ENCODE measurements at places on chromosomes 2 and 18. TPM values are rescaled to one million over a fixed set of nuclear protein-coding genes. Genes with fewer than 3 reads are reported as not detected.
A peak's percentile ranks its signal among the peaks of the same experiment; 100 is the strongest.

Gene LRRTM4
- not detected for total RNA-seq

Gene DSEL
- total RNA-seq = not detected

Gene ATOH8
- not detected for total RNA-seq

Gene MAB21L4
- total RNA-seq = not detected

Gene FHOD3
- total RNA-seq = not detected

Gene CUL3
- 86.4 TPM for total RNA-seq

Gene BBS5
- total RNA-seq = 3.7 TPM

Gene IL36A
- not detected for total RNA-seq

Gene QPCT
- 0.33 TPM for total RNA-seq

Gene KCNF1
- total RNA-seq = not detected

Gene ZNF2
- total RNA-seq = 5.4 TPM

GRCh38 chr2:41691561-41691960 is 356.3 kb upstream of the PKDCC start:
- DNase-seq = no peak

DNA sequence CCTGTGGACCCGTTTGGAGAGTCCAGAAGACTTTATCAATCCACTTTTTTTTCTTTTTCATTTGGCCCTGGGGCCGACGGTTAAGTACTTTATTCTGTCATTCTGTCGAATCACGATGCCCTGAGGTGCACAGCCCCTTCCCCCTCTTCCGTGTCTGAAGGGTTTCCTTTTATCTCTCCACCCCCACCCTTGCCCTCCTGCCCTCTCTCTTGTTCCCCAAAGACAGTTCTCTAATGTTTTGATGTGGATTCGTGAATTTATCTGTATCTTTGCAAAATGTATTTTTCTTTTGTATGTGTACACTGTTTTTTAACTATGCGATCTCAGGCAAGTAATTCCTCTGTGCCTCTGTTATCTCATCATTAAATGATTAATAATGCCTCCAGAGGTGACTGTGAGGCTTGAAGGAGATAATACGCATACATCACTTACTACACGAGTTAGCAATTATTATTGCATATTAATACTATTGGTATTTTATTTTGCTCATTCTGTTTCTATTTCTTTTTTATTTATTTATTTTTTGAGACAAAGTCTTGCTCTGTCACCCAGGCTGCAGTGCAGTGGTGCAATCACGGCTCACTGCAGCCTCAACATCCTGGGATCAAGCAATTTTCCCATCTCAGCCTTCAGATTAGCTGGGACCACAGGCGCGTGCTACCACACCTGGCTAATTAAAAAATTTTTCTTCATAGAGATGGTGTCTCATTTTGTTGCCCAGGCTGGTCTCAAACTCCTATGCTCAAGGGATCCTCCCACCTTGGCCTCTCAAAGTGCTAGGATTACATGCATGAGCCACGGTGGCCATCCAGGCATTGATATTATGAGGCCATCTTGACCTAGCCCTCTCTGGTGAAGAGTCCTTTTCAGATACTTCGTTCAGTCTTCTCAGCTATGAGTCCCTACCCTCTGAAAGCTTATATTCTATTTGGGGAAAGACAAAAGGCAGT is 1.4 kb upstream of the CASP8 start:
- no peak for DNase-seq

- DNase-seq = no peak
These were observed 64.0 kb upstream of the ZEB2 start for GRCh38 chr2:144583741-144584453.

DNA sequence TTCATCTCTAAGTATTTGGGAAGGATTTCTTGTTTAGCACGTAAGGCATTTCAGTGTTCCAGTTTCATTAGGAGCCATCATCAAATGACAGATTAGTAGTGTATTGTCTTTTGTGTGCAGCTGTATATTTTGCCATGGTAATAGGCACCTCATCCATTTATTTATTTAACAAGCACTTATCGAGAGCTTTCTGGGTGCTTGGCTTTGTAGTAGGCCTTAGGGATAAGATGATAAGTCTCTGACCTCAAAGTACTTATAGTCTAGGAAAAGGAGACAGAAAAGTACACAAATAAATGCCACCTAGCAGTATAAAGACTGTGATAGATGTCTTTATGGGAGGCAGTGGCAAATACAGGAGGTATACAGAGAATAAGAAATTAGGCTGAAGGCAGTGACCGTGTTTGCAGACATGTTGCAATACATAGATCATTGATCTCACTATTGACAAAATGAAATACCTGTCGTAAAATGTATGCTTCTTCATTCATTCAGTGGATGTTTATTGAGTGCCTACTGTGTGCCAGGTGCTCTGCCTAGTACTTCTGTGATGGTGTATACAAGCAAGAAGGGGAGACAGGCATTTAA is 265.9 kb downstream of the SETBP1 start:
- no peak for DNase-seq

DNA sequence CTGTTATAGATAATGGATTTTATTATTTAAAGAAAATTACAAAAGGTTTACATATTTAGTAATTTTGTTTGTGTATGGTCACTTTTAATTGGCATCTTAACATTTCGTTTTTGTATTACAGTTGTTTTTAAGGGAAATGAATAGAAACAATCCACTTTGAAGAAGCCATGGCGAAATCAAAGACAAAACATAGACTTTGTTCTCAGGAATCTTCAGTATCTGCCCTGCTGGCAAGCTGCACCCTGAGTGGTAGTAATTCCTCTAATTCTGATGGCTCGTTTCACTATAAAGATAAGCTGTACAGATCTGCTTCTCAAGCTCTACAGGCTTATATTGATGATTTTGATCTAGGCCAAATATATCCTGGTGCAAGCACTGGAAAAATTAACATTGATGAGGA is 2.7 kb downstream of the C18orf54 start:
- no peak for DNase-seq

DNA sequence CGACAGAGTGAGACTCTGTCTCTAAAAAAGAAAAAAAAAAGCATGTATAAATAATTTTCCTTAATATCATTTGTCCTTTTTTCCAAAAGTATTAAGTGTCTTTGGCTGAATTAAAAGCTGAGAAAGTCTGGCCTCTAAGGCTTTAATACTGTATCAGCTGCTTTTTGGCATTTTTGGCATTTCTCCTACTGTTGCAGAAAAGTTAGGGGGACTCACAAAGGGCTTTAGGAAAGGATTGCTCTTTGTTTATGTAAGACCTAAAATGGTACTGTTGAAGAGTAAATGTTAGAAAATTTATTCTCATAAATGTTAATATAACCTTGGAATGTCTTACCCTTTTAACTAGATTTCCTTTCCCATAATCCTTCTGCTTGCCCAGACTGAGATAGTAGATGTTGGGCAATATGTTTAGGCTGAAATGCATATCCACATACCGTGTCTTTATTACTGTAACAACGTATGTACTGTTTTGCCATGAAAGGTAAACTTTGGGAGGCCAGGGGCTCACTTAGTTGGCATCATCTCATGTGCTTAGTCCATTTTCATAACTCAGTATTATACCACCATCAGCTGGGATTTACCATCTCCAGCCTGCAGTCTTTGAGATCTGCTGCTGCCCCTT is 18.0 kb upstream of the STON1 start:
- DNase-seq = no peak

GRCh38 chr18:44927127-44927849 is 246.6 kb downstream of the SETBP1 start:
- DNase-seq = no peak

- no peak for DNase-seq
These were observed 221.6 kb downstream of the VAPA start for GRCh38 chr18:10135302-10135926.

DNA sequence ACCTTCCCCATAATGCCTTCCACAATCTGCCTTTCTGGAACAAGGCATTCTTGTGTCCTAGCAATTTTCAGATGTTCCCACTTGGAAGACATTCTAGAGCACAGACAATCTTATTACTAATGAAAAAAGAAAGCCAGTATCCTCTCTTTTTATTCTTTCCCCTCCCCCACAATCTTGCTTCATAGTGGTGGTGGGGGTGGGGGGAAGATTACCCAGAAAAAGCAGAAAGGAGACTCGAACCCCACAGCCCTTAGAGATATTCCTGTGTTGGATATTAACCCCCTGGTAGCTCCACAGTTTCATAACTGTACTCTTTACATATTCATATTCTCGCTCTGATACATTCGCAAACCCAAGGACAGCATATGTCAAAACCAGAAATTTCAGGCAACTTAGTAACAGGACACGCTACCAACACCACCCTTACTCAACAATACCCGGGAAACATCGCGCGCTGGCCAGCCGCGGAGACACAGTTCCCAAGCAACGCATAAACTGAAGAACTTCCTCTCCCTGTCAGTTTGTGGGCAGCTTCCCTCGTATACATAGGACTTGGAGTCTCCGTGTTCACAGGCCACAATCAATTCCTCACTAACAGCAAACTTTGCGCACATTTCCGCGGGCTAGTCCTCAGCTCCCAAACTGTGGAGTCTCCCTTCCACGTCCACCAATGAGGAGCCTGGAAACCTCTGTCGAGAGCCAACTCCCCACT is 793 bp downstream of the NR4A2 start:
- peak; percentile 67 for DNase-seq

- no peak for DNase-seq
These were observed 41.3 kb downstream of the PSMG2 start for GRCh38 chr18:12744103-12744502.

GRCh38 chr18:35577045-35577848 is 4.3 kb upstream of the GALNT1 start:
- no peak for DNase-seq

DNA sequence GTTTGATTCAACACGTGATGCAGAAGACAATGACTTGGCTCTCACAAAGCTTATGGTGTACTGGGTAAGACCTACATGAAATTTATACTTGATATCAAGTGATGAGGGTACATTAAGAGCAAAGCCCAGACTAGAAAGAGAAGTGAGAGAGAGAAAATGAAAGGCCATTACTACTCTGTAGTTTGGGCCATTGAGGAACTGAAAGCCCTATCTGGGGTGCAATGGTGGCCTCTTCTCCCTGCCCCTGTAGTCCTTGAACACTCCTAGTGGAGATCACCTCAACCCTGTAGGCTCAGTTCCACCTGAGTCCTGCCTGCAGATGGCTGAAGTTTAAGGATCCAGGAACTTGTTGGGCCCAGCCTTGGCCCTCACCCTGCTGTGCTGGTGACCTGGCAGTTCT is 569.8 kb upstream of the MEX3C start:
- no peak for DNase-seq

DNA sequence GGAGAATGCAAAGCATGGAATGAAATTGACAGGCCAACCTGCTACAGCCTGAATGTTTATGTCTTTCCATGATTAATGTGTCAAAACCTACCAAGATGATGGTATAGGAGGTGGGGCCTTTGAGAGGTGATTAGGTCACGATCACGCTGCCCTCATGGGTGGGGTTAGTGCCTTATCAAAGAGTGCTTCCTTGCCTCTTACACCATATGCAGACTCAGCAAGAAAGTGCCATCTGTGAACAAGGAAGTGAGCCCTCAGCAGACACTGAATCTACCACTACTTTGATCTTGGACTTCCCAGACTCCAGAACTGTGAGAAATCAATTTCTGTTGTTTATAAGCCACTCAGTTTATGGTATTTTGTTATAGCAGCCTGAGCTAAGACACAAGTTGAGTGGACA is 147.5 kb upstream of the BCL2L11 start:
- DNase-seq = no peak

- no peak for DNase-seq
These were observed 3.6 kb downstream of the FZD5 start for GRCh38 chr2:207766041-207766551.

GRCh38 chr18:77131652-77132368 is 773 bp downstream of the MBP start:
- DNase-seq = peak; percentile 79

DNA sequence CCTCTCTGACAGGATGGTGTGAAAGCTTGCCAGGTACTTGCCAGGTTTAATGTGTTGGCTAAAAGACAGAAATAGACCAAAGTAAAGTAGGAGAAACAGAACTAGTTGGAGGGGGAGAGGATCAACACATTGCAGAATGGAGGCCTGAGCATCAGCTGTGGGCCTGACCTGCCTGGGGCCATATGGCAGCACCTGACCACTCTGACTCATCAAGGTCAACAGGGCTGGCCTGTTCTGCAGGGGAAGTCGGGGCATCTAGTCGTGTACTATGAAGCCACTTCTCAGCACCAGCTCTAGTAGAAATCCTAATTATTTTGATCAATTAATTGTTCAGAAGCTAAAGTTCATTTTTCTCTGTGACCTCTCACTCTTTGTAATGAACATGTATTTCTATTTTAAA is 35.8 kb upstream of the NOSTRIN start:
- no peak for DNase-seq

DNA sequence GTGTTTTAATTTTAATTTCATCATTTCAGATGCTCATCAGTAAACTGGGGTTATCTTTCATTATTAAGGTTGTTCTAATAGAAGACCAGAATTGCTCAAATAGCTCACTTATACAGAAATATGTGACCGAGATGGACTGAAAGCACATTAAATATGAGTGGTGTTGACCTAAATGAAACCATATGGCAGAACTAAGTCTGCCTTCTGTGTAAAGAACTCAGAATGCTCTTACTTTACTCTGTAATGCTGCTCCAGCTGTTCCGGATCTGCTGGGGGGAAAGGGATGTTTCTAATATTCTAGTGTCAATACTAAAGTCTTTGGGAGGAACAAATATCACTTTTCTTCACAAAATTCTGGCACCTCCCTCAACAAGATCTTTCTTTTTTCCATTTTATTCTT is 131.0 kb downstream of the DPP4 start:
- DNase-seq = no peak

- no peak for DNase-seq
These were observed 13.1 kb upstream of the CATIP start for GRCh38 chr2:218343591-218343990.

- no peak for DNase-seq
These were observed 1468.3 kb downstream of the LRP1B start for GRCh38 chr2:140662504-140662903.

DNA sequence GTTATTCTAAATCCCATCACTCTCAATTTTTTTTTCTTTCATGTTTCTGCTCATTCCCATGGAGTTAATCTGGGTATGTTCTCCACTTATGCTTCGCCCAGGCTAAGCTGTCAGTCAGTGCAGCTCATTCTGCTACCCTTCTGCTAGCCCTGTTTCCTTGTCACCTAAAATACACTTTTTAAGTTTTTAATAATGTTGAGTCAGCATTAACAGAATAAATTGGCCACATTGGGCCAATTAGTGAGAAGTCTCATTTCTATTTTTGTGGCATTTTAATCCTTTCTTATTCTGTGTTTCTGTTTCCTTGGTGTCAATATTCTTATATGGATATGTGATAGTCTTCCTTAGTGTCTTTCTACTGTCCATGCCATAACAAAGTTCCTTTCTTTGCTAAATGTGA is 1126.2 kb downstream of the DPP10 start:
- no peak for DNase-seq
